NCI-H1694 treated with DMSO at 0.1 percent for 48 hours (cell line): ENCODE measurements at places on chromosomes 6 and 20.

GRCh38 chr6:138847884-138848283 lies 52.0 kb downstream of the ECT2L start:
- DNase-seq = no peak

- no peak for DNase-seq
These were observed 20.6 kb downstream of the MMP24OS start for GRCh38 chr20:35257175-35257909.

DNA sequence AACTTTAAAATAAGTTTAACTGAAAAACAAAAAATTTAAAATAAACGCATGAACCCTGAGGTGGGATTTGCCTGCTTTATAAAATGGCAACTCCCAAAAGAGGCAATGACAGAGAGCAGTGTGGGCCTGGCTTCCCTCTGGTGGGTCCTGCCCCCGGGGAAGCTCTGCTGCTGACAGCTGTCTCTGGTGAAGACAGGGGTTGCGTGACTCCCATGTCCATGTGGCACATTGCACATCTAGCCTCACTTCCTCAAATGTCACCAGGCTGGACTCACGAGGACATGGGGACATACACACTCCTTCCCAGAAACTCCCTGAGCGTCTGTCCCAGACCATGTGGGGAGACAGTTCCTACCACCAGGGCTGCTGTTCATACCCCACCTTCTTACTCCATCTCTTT lies 66.2 kb downstream of the ABHD12 start:
- DNase-seq = no peak

DNA sequence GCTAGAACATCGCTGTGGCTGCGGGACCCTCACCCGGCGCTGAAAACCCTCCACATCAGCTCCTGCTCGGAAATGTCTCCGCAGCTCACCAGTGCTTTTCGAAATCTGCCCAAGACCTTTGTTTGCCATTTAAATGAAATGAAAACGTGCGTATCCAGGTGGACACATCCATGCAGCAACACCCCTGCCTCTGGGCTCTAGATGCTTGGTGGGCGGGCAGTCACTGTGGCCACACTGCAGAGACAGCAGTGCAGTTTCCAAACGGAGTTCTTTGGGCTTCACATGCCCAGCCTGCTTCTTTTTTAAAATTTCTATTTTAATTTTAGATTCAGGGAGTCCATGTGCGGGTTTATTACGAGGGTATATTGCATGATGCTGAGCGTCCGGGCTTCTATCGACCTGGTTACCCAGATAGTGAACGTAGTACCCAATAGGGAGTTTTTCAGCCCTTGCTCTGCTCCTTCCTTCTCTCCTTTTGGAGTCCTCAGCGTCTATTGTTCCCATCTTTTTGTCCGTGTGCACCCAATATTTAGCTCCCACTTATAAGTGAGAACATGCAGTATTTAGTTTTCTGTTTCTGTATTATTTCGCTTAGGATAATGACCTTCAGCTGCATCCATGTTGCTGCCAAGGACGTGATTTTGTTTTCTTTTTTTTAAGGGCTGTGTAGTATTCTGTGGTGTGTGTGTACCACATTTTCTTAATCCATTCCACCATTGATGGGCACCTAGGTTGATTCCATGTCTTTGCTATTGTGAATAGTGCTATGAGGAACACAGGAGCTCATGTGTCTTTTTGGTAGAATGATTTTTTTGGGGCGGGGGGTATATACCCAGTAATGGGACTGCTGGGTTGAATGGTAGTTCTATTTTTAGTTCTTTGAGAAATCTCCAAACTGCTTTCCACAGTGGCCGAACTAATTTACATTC lies 4.8 kb upstream of the TUBB2B start:
- DNase-seq = peak; percentile 58

- no peak for DNase-seq
These were observed 135.1 kb upstream of the CST7 start for GRCh38 chr20:24813936-24814335.

DNA sequence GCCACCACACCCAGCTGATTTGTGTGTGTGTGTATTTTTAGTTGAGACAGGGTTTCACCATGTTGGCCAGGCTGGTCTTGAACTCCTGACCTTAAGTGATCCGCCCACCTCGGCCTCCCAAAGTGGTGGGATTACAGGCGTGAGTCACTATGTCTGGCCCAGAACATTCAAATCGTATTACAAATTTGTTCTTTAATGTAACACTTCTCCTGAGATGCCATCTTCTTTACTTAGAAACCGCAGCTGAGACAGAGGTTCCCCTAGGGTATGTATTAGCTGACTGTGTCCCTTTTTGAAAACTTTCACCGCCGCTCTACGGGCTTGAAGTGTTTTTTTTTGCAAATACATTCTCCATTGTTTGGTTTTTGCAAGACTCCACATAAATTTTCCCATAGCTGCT lies 62.6 kb downstream of the TOX2 start:
- no peak for DNase-seq

DNA sequence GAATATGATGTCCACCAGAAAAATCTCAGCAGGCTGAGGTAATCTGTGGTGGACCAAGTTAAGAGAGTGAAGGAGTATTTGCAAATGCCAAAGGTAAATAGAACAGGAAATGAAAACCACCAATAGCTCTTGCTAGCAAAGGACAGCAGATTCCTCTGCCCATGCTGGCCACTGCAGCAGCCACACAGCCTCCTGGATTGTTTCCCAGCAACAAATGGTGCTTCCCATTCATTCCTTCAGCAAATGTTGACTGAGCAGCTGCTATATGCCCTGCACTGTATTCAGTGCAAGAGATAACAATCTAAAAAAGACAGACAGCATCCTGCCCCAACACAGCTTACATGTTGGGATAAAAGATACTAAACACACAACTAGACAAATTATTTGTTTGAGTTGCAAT lies 11.0 kb downstream of the ROS1 start:
- DNase-seq = no peak

DNA sequence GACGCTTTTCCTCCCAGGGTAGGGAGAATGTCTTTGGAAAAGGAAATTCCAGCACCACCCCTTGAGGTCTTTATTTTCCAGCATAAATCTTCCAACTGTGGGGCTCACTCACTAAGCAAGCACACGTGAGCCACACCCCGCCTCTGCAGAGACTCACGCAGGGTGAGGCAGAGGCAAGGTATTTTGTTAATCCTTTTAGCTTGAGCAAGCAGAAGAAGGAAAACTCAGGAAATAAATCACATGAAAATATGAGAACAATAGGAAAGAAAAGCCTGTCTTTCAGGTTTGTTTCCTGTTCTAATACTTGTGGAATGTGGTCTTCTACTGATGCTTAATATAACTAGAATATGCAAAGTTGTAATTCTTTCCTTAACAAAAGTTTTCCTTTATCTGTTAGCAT lies 4.1 kb upstream of the PHACTR2 start:
- no peak for DNase-seq

DNA sequence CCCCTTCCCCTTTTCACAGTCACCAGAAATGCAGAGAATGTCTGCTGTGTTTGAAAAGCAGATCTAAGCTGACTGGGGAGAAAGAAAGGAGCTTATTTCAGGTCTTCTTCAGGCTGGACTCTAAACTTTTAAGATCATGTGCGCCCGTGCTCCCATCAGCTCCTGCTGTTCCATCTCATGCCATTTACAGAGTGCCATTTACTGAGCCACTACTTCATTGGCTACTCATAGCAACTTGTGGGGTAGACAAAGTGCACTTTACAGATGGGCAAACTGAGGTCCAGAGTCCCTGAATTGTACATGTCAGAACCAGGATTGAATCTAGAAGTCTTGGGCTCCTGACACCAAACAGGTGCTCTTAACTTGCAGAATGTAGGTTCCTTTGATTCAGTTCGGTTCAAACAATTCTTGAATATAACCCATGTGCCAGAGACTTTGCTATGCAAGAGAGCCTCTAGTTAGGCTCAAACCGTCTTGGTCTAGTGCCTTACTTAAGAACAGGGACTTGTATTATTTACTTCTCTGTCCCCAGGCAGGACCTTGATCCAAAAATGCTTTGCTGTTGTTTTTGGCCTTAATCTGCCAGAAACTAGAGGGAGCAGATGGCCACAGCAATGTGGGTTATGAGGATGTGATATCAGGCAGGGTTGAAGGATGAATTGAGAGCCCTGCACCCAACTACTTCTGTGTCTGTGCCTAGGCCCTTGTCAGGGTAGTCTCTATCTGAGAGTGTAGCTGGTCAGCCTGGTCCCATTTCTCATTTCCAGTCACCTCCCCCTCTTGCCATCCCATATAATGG lies 56.4 kb downstream of the RALY start:
- no peak for DNase-seq

GRCh38 chr6:137363805-137364138 lies 130.4 kb downstream of the OLIG3 start:
- no peak for DNase-seq

DNA sequence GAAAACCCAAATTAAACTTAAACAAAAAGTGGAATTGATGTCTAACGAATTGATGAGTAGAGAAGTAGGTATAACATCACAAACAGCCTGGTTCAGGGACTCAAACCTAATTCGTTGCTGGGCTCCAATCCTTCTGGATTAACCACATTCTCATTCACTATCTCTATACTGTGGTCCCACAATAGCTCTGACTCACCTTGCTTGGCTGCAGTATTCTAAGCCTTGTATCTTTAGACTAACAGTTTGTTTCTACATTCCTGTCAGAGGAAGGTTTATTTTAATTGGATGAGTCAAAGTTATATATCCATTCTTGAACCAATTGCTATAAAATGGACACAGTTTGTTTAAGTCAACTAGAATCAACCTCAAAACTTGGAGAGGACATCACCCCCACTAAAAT lies 530.5 kb upstream of the PTCHD4 start:
- DNase-seq = no peak

DNA sequence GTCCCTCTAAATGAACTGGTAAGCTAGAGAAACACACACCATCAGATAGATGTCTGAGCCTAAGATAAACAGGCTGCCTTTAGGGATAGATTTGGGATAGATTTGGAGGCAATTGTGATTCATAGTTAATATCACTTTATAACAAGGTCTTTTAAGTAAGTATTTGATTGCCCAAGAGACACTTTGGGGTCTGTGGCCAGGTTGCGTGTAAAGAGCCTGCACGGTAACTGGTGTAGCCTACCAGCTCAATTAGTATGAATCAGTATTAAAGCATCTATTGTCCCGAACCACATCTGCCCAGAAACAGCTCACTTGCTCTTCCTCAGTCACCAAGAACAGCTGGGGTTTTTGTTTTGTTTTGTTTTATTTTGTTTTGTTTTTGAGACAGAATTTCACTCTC lies 193.3 kb downstream of the SASH1 start:
- DNase-seq = no peak

DNA sequence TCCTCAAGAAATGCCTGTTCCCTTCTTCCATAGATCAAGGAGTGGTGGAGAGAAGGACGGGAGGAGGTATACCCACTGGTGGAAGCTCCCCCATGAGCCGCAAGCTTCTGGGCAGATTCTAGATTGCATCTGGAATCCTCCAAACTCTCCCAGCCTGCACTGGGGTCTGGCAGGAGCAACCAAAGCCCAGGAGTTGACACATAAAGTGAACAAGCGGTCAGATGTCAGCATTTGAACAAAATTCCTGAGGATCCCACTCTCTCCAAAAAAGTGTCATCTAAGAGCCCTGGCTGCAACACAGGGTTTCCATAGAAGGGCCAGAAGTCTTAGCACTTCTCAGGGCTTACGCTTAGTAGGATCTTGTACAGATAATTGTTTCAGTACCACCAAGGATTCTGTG lies 88.2 kb downstream of the KCNB1 start:
- no peak for DNase-seq

DNA sequence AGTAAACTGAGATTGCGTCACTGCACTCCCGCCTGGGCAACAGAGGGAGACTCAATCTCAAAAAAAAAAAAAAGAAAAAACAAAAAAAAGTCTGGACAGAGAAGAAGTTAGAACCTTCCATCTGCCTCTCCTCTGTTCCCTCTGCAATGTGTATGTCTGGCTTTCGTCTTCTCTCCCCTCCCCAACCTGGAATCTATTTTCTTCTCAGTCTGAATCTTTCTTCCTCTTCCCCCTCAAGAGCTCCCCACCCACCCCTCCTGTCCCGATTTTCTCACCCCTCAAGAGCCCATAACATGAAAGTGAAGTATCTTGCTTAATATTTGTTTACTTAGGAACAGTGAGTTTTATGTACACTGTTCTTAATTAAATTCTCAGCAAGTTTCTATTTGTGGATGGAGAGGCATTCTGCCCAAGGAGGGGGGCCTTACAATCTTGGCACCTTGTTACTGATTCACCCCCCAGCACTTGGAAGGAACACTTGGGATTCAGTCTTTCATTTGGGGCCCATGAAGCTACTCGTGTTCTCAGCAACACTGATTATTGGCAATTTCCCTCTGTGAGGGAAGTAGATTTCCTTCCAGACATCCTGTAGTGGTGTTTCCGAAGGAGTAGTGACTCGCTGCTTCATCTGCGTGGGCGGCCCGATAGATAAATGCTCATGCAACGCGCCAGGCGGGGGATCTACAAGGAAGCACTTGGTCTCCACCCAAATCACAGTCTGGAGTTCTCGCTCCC lies 69.3 kb upstream of the SRSF6 start:
- no peak for DNase-seq

DNA sequence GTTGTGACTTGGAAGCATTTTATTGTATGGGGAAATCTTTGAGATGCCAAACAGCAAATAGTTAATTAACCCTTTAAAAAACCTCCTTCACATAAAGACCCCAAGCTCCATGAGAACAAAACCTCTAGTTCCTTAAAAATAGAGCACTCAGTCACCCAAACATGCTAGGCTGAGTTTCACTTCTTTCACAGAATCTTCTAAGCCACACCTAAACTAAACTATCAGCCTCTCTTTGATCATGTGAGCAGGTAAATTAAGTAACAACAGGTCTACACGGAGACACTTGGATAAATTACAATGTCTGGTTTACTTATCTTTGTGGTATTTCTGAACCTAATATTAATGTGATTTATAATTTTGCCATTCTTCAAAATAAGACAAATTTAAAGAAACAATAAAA lies 205.2 kb upstream of the MARCKS start:
- no peak for DNase-seq

DNA sequence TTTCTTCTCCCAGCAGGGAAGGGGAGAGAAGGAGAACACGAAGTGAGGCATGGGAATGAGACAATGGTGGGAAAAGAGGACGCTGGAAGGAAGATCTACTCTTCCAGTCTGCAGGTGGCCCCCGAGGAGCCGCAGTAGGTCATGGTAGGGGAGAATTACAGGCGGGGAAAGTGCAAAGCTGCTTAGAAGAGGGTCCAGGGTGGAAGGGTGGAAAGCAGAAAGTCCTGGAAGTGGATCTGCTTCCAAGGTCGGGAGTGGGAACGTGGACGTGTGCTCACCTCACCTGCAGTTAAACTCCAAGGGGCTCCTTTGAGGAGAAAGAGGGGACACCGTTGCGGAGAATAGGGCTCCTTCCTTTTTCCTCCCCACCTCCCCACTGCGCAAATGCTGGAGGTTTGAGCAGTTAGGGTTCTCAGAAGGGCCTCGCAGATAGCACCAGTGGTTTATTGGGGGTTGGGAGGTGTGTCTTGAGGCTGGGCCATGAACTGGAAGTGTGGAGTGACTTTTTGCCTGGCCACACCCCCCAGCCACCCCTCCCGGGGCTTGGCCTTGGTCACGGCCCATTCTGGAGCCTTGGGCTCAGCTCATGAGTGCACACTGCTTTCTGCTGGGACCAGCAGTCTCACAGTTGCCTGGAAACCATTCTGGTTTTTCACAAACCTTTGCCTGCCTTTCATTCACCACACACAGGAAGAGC lies 100.4 kb upstream of the MLN start:
- DNase-seq = no peak

GRCh38 chr6:25995507-25995906 lies 32.9 kb downstream of the TRIM38 start:
- DNase-seq = no peak

- DNase-seq = no peak
These were observed 34.7 kb downstream of the TAF4 start for GRCh38 chr20:62030834-62031434.

- no peak for DNase-seq
These were observed 93.2 kb downstream of the FOXA2 start for GRCh38 chr20:22491194-22491505.

GRCh38 chr20:44805979-44806620 lies 4.2 kb downstream of the RIMS4 start:
- DNase-seq = no peak
